NCI-H2081 (cell line): ENCODE measurements at places on chromosomes 16 and 17.

DNA sequence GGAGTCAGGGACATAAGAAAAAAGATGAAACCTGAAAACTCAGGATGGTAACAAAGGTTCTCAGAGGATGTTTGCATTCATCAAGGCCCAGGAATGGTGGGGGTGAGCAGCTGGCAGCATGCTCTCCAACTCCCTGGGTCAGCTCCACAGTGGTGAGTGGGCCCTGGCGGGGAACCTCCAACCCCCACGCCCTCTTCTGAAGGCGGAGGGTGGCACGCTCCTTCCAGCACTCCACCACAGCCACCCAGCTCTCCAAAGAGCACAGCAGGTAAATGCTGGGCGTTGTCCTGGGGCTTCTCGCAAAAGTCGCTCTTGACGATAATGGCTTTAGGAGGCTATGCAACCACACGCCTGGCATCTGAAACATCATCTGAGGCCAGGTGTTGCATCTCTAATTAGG, 173.8 kb downstream of the C16orf78 start:
- no peak for DNase-seq

GRCh38 chr16:31201582-31202413, 762 bp downstream of the PYCARD start:
- no peak for DNase-seq

GRCh38 chr16:67387479-67388079, 5.7 kb downstream of the TPPP3 start:
- DNase-seq, result no peak

GRCh38 chr17:60390186-60390585, 1.7 kb downstream of the USP32 start:
- no peak for DNase-seq

- DNase-seq, result no peak
Measured at GRCh38 chr17:81705518-81706231, 2.5 kb downstream of the MRPL12 start.

DNA sequence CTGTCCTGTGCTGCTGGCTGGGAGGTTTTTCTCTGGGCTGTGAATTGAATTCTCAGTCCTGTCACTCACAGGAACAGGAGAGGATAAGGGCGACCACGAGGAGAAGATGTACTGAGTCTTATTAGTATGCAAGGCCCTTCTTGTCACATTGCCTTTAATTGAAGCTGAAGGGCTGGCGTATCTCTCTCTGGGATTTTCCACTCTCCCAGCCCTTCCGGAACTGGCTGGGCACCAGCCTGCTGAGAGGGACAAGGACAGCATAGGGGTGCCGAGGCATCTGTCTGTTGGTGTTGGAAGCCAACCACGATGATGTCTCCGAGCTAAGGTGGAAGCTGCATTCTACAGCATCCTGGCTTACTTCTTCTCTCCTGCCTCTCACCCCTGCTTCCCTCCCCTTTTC, 33.2 kb downstream of the GPRC5B start:
- no peak for DNase-seq
